ENCODE measurements at places on chromosomes 7 and 10.

DNA sequence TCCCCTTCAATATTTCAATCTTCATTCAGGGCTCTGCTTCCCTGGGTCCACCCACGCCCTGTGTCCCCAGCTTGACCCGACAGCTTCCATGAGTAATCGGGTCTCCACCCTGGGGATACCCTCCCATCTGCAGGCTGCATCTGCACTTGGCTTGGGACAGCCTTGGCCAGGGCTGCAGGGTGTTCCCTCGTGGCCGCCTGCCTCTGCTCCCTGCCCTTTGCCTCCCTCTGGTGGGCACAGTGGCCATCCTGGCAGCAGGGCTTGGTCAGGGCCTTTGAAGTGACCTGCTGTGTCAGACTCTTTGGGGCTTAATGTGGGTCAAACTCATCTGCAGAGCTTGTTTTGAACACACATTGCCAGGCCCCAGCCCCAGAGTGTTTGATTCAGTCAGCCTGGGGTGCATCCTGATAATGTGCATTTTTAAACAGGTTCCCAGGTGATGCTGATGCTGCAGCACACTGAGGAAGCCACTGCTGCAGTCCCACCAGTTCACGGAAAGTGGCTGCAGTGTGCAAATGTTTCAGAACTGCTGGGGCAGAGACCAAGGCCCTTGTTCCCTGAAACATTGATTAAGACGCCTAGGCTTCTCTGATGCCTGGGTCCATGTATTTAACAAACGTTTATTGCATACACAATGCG lies 80.7 kb upstream of the SEC61G start:
- DNase-seq = peak; percentile 27

- no peak for DNase-seq
Measured at GRCh38 chr10:124532788-124533187, 71.2 kb downstream of the LHPP start.

DNA sequence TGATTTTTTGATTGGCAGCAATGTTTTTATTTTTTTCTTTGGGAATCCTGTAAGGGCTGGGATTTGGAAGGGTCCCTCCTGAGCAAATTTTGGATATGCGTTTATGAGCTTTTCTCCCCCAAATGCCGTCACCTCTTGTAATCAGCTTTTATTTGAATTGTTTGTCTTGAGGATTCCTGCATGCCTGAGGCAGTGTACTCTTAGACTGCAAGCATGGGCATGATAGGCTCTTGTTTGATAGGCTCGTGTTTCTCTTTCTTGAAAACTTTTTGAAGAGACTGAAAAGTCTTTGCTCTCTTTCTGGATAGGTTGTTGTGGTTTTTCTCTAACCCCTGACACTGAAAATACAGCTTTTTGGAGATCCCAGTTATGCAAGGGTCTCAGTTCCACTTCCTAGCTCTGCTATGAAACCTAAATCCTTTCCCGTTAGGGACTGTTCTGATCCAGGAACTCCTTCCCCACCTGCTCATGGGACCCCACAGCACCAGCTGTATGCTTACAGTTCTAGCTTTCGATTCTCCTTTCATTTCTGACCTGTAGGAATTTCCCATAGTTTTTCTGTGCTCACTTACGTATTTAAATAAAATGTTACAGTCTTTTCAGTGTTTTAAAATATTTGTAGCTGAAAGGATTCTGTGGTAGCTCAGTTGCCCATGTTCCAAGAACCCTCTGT lies 17.2 kb downstream of the TSPAN13 start:
- DNase-seq = no peak

- no peak for DNase-seq
Measured at GRCh38 chr7:31056775-31057346, 4.8 kb downstream of the ADCYAP1R1 start.

DNA sequence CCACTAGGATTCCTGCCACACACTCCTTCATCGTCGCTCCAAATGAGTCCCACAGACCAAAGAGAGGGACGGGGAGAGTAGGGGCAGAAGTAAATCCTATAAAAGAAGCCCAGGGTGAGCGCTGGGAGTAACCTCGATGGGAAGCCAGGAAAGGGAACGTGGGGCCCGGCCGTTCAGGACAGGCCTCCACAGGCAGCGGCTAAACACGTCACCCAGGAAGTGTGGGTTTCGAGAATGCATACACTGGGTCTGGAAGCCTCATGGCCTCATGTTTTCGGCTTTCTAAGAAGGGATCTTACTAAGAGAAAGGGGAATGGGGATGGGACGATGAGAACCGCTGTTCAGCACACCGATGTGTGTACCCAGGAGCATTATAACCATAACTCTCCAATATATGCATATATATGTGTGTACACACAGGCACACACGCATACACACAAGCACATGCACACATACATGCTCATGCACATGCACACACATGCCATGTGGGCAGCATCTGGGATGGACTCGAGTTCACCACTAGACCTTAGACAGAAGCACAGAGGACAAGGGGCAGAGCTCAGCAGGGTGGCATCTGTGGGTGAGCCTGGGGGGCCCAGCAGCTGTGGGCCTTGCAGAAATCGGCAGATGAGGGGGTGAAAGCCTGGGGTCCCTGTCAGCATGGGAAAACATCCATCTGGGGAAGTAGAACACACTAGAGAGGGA lies 14.8 kb upstream of the CNPY1 start:
- no peak for DNase-seq

DNA sequence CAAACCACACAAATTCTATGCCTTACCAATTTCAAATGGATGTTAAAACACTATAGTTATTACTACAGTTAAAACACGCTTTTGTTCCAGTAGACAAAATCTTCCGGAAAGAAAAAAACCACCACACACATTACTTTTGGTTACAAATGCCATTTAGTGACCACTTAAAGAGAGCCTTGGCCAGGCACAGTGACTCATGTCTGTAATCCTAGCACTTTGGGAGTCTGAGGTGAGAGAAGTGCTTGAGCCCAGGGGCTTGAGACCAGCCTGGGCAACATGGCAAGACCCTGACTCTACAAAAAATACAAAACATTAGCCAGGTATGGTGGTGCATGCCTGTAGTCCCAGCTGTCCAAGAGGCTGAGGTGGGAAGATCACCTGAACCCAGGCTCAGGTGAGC lies 7.2 kb downstream of the TNPO3 start:
- DNase-seq = no peak

DNA sequence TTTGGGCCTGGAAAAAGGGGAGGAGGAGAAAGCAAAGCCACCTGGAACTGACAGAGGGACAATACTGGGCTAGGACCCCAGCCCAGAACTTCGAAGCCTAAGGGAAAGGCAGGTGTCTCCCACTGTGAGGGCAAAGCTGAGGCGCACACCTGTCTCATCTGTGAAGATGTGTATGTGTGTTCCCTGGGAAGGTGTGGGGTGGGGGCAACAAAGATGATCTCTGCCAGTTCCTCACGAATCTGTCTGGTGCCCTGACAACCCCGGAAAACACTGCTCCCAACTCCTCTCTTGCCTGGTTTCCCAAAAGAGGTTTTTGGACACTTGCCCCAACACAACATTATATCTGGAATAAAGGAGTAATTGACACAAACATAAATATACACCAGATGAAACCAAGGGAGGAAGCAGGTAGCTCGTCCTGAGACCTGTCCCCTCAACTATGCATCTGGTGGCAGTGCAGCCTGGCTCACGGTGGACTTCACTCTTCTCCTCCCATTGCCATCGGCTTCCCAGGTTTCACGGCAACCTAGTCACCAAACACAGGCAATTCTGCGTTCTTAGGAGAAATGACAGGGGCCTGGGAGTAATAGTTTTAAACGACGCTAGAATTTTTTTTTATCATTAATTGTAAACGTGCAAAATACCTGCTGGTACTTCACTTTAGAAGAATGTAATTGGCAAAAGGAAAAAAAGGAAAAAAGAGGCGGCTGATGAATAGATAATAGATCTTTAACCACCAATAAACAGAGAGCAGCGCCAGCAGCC lies 1.7 kb upstream of the EMX2 start:
- no peak for DNase-seq

Data from NCI-H524 (cell line).